ENCODE measurements at places on chromosomes 5 and 9.

GRCh38 chr9:128493424-128493823 is 11.1 kb upstream of the GLE1 start:
- no peak for DNase-seq

GRCh38 chr5:112630246-112631009 is 107.3 kb upstream of the APC start:
- no peak for DNase-seq

DNA sequence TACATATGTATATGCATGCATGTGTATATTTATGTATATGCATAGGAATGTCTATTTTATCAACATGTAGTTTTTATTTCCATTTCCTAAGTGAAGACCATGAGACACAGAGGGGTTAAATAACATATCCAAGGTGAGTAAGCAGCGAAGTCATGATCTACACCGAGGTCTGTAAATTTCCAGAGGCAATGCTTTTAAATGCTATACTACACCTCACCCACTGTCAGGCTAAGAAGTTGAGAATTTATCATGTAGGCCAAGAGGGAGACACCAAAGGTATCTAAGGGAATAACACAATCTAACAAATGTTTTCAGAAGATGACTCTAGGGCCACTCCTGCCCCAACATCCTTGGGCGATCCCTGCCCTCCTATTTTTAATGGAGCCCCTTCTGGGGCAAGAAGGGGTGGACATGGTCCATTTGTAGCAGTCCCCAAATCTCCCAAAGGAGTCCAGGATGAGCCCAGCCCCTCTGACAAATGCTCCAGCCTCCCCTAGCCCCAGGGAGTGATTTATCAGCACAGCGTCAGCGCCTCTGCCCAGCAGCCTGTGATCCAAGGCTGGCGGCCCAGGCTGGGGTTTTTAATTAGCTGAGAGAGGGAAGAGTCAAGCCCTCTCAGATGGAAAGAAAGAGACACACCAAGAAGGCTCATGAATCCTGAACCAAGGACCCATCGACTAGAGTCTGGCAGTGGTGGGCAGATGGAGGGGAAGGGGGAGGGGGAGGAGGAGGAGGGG is 339.9 kb downstream of the ASTN2 start:
- DNase-seq = no peak

- DNase-seq = no peak
Measured at GRCh38 chr9:99762470-99762869, 59.2 kb upstream of the NR4A3 start.

GRCh38 chr9:123039617-123040219 is 6.3 kb downstream of the GPR21 start:
- no peak for DNase-seq

- DNase-seq = no peak
Measured at GRCh38 chr5:130937046-130937445, 228.0 kb downstream of the HINT1 start.

GRCh38 chr9:16057541-16057940 is 504.7 kb downstream of the CCDC171 start:
- DNase-seq = no peak

DNA sequence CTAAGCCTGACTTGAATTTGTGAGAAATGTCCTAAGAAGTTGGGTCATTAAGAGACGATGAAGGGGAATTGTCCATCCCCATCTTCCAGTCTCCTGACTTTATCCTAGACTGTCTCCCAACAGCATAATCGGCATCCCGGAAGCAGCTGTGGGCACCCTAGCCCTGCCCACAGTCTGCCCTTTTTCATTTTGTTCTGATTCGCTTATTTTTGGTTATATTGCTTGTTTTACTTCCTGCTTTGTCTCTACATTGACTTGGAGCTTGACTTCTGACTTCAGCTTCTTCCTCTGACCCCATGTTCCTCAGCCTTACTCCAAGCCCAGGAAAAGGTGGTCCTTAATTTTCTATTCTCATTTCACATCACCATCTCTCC is 41.8 kb downstream of the UGCG start:
- DNase-seq = no peak

- DNase-seq = peak; percentile 84
Measured at GRCh38 chr9:128552153-128552743, at the start of gene SPTAN1. TSS of gene SPTAN1 (plus strand) at chr9:128552587. CDS start at chr9:128566741, 14,154 bp downstream.

- DNase-seq = no peak
Measured at GRCh38 chr5:82655078-82655477, 376.9 kb upstream of the RPS23 start.

DNA sequence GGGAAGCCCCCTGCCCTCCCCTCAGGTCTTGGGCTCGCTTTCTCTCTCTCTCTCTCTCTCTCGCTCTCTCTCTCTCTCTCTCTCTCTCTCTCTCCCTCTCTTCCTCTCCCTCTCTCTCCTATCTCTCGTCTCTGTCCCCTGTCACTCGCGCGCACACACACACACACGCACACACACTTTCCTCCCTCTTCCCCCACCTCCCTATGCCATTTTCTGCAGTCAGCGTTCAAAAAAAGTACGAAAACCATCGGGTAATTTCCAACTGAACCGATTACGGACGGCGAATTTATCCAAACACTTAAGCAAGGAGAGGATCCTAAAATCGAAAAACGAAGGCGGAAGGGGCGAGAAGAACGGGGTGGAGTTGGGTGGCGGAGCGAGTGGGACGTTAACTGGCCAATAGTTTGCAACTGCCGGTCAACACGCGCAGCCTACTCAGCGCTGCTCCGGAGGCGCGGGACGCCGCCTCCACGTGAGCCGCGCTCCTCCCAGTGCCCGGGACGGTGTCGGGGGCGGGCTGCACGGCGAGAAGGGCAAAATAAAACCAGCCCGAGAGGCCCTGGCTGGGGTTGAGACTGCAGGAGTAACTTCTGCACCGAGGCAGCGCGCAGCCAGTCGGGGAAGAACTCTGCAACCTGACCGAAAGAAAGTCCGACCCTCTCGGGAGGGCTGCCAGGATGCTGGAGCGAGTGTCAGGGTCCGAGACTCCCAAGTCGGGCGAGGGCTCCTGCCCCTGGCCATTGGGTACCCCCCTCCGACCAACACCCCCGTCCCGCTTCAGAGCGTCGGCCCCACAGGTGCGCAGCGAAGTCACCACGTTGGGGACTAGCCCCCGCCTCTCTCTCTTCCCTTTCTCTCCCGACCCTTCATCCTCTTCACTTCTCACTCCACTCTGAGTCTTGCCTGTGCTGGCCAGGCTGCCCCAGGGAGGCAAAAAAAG is 24.9 kb upstream of the ELAVL2 start:
- no peak for DNase-seq

- no peak for DNase-seq
Measured at GRCh38 chr5:172597755-172598155, 43.3 kb upstream of the NEURL1B start.

DNA sequence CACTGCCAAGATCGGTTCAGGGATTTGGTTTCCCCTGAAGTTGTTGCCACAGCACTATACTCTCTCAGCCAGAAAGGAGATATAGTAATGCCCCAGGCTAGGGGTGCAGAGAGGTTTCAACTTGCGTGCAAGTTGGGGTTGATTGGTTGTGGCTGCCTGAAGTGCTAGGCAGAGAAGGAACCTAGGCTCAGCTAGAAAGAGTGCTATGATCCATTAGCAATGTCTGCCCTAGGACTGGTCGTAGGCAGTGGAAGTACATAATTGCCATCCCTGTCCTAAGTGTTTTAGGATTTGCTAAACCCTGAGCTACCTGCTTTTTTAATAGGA is 136.6 kb upstream of the SMIM23 start:
- DNase-seq = no peak

DNA sequence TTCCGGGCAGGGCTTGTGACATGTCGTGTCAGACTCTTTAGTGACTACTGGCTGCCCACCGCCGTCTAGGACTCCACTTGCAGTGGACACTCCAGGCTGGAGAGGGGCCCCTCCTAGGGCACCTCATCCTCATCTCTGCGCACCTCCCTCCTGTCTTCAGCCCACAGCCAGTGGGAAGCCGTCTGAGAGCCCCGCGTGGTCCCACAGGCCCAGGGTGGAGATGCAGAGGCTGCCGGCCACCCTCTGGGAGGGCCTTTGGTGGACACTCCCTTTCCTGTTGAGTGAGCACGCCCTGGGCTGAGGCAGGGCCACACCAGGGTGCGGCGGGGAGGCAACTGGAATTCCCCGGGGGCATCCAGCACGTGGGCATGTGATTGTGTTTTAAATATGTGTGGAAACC is 80.5 kb downstream of the IRX2 start:
- DNase-seq = no peak

DNA sequence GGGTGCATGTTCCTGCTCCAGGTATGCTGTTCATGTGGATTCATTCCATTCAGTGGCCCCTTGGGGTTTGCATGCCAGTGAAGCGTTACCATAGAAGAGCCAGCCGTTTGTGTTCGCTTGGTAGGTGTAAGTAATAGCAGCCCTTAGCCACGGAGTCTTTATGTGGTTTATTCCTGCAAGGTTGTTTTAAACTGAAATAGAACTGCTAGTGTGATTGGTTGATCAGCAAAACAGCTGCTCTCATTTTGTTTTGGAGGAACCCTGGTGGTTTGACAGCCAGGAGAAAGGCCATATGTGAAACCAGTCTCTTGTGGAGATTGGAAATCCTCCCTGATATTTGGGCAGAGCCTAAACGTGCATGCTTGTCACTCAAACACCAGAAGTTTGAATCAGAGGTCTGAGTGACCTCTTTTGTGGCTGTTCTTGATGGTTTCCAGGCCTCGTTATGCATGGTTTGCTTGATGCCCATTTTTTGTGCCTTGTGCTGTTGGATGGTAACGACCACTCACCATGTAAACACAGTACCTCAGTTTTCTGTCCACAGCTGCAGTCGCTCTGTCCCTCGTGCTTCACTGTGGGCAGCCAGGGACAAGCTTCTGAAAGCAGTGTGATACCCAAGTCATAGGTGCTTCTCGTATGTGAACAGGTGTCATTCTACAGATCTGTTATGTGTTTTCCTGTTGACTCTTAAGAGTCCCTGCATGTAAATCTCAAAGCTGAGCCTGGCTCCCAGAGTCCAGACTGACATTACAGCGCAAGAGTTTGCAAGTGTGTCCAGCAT is 58.3 kb upstream of the NXNL2 start:
- no peak for DNase-seq

DNA sequence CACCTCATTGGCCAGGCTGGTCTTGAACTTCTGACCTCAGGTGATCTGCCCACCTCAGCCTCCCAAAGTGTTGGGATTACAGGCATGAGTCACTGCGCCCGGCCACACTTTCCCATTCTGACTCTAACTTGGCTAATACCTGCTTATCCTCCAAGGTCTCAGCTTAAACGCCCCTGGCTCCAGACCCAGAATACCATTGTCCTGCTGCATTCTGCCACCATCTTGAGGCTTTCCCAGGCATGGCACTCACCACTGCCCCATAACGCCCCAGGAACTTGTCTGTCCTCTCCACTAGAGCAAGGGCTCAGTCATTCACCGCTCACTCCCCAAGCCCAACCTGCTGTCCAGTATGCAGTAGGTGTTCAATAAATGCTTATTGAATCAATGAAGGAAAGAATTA is 39.8 kb downstream of the CAMK2A start:
- DNase-seq = no peak

DNA sequence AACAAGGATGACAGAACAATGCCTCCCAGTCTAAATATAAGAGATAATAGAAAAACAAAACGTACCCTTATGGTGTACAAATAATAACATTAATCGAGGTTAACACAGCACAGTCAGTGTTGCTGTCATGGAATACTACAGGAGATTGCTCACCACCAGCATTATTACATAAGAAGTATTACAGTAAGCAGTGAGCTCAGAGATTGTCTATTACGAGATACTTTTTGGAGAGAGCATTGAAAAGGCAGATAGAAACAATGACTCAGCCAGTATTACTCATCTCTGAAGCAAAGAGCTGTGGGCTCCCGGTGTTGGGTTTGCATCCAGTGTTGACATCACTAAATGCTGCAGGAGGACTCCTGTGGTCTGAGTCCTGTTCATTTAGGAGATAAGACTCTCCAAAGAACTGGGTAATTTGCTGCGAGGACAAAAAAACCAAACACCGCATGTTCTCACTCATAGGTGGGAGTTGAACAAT is 191.9 kb upstream of the SEMA6A start:
- no peak for DNase-seq

- DNase-seq = no peak
Measured at GRCh38 chr9:121735793-121736770, 84.6 kb downstream of the DAB2IP start.

GRCh38 chr5:101271416-101271815 is 368.3 kb upstream of the ST8SIA4 start:
- no peak for DNase-seq

- no peak for DNase-seq
Measured at GRCh38 chr5:21424907-21425306, 1428.2 kb downstream of the CDH12 start.

- DNase-seq = no peak
Measured at GRCh38 chr5:33417632-33418031, 23.1 kb upstream of the TARS1 start.

GRCh38 chr5:171395042-171395441 is 7.4 kb downstream of the NPM1 start:
- DNase-seq = no peak

DNA sequence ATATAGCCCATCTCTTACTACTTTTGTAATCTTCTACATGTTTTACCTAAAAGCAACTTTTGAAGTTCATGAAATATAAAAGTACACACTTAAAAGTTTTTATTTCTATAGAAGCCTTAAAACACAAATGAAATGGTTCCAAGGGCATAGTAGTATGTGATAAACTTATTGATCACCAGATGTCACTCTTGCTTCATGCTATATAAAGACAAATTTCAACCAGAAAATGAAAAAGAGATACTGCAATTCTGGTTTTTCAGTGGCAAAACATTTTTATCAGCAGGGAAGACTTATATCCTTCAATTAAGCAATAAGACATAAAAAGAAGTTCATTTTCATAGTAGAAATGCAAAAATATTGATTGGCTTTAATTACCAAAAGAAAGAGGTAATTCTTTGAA is 69.4 kb upstream of the FBXL17 start:
- DNase-seq = no peak

DNA sequence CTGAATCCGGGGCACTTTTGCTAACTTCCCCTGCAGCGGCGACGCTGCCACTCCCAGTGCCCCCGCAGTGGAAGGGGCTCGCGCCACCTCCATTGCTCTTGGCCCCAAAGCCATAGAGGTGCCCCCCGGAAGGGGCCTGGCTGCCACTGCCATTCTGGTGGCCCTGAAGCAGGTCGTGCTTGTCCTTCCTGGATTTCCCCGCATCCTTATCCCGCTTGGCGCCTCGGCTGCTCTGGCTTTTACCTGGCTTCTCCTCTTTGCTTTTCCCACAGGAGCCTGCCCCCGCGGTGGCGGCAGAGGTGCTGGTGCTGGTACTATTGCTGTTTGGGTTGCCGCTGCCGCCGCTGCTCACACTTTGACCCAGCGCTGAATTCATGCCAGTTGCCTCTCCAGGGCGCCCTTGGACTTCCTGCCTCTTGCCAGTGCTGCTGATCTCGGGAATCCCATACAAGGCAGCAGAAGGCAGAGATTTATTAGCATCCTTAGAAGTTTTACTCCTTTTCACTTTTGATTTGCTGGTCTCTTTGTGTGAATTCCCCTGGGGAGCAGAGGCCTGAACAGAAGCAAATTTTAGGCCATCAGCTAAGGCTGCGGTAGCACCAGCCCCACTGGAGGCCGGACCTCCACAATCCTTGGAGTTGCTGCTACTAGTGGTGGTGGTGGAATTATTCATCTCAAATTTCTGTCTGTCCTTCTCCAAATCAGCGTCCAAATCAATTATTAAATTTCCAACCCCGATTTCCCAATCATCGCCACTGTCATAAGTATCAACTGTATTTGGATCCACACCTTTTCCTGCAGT is 2.1 kb downstream of the ZNF608 start:
- no peak for DNase-seq

- no peak for DNase-seq
Measured at GRCh38 chr9:98375138-98375726, 119.8 kb upstream of the TBC1D2 start.

- no peak for DNase-seq
Measured at GRCh38 chr9:84875193-84875592, 205.7 kb downstream of the NTRK2 start.

GRCh38 chr5:71883742-71884103 is 164.6 kb downstream of the CARTPT start:
- DNase-seq = no peak

- no peak for DNase-seq
Measured at GRCh38 chr9:83656032-83656680, 33.2 kb downstream of the IDNK start.

All from stimulated activated CD4-positive, alpha-beta T cell treated with anti-CD3 and anti-CD28 coated beads, TNF-alpha, amount 100 ng/mL, for 48 hours (primary cell).